ENCODE measurements at places on chromosomes 3 and 15. TPM values are rescaled to one million over a fixed set of nuclear protein-coding genes. Genes with fewer than 3 reads are reported as not detected.

FBXO40 gene
- not detected for total RNA-seq

STAB1 gene
- not detected for total RNA-seq

CASR gene
- total RNA-seq = 0.15 TPM

GOLGA8T gene
- total RNA-seq = not detected

ITGA11 gene
- total RNA-seq = 0.73 TPM

MLH1 gene
- total RNA-seq = 57.5 TPM

GP5 gene
- 1.3 TPM for total RNA-seq

ZCWPW2 gene
- 0.25 TPM for total RNA-seq

DNA sequence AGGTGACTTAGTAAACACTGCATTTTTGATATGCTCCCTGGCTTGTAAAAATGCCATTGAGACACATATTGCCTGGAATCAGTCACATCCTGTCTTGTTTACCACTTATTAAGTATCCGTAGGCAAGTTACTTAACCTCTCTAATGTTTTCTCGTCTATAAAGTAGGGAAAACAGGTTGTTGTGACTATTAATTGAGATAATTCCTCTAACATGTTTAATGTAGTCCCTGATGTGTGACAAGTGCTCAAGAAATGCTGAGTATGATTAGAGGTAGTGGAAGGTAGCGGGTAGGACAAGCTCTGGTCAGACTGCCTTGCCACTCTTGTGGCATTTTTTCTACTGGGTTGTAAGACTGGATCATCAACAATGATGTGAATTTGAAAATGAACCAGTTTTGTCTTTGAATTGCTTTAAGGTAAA, 54.1 kb downstream of the NFKBIZ start:
- peaks cover 3% of the 10 kb centered on the region for H3K4me1 ChIP-seq
- H3K36me3 ChIP-seq = peaks cover 8% of the 10 kb centered on the region
- H3K27ac ChIP-seq = no peak overlapping the region
- peaks cover 13% of the 10 kb centered on the region for H3K27me3 ChIP-seq
- no peak overlapping the region for H3K4me3 ChIP-seq

DNA sequence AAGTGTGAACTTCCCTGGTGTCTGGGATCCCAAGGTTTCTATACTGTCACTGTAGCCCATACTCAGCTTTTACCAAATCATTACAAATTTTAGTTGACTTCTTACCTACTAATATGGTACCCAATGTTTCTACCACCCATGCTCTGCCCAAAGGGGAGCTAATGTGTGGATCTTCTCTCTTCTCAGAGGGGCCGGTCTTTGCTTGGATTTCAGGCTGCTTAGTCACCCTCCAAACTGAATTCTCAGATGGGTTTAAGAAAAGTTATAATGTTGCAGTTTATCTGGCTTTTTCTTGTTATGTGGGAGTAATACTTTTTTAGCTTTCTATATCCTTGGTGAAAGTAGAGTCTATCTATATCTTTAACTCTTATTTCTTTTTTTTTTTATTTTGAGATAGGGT, 67.1 kb upstream of the AKAP13 start:
- peaks cover 63% of the 10 kb centered on the region for H3K4me1 ChIP-seq
- no peak overlapping the region for H3K27ac ChIP-seq
- H3K36me3 ChIP-seq = peaks cover 6% of the 10 kb centered on the region
- DNase-seq = no peak

GRCh38 chr3:9732740-9733115, 1.2 kb downstream of the BRPF1 start:
- peak overlapping the region; percentile 89 for H3K27ac ChIP-seq
- H3K27me3 ChIP-seq = no peaks in the 10 kb centered on the region
- DNase-seq = no peak

- peak overlapping the region; percentile 98 for H3K27ac ChIP-seq
- no peaks in the 10 kb centered on the region for H3K27me3 ChIP-seq
- H3K36me3 ChIP-seq = peaks cover 16% of the 10 kb centered on the region
- peaks cover 74% of the 10 kb centered on the region for H3K4me1 ChIP-seq
- no peak for DNase-seq
Measured at GRCh38 chr3:196634224-196634623, 5.3 kb upstream of the NRROS start.

DNA sequence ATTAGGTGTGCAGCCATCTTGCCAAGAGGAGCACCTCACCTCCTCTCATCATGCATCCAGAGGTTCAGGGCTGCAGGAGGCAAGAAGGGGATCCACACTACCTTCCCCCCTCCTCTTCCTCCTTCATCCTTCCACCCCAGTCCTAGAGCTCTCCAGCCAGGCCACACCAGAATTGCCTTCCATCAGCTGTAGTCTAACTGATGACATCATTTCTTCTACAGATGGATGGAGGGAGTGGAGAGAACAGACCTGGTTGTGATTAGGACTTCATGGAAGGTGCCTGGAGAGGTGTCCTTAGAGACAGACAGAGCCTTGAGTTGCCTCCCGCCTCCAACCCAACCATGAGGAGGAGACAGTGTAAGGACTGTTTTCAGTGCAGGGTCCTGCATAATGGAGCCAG, 14.9 kb downstream of the SEMA5B start:
- no peak for DNase-seq
- no peak overlapping the region for H3K4me3 ChIP-seq
- no peaks in the 10 kb centered on the region for H3K4me1 ChIP-seq
- H3K27me3 ChIP-seq = peaks cover 51% of the 10 kb centered on the region
- H3K36me3 ChIP-seq = no peaks in the 10 kb centered on the region

- no peak for DNase-seq
- no peak overlapping the region for H3K4me3 ChIP-seq
- H3K36me3 ChIP-seq = no peaks in the 10 kb centered on the region
- no peak overlapping the region for H3K27ac ChIP-seq
Measured at GRCh38 chr3:124963755-124964154, 29.2 kb upstream of the MUC13 start.

GRCh38 chr3:67564973-67565372, 89.4 kb downstream of the SUCLG2 start:
- H3K27ac ChIP-seq = no peak overlapping the region
- no peak overlapping the region for H3K4me3 ChIP-seq
- H3K4me1 ChIP-seq = no peaks in the 10 kb centered on the region
- no peak for DNase-seq
- H3K27me3 ChIP-seq = no peaks in the 10 kb centered on the region

GRCh38 chr3:123732447-123732846, 147.6 kb upstream of the HACD2 start:
- H3K27ac ChIP-seq = no peak overlapping the region
- H3K27me3 ChIP-seq = peaks cover 26% of the 10 kb centered on the region
- no peak for DNase-seq
- H3K4me1 ChIP-seq = no peaks in the 10 kb centered on the region

DNA sequence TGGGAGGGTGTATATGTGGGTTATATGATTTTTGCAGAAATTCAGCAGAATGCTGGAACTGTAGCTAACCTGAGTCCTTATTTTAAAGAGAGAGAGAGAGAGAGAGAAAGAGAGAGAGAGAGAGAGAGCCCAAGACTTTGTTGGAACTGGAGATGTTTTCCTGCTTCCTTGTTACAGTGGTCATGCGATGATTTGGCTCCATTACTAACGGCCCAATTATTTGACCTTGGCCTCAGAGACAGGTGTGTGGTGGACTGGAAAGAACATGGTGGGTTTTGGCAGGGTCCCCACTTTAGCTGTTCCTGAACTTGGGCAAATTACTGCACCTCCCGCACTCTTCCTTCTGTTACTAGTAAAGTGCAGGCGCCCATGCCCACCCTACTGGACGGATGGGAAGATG, 14.8 kb upstream of the ACSBG1 start:
- H3K27me3 ChIP-seq = no peaks in the 10 kb centered on the region
- no peak overlapping the region for H3K27ac ChIP-seq
- H3K4me3 ChIP-seq = no peak overlapping the region
- H3K36me3 ChIP-seq = no peaks in the 10 kb centered on the region

DNA sequence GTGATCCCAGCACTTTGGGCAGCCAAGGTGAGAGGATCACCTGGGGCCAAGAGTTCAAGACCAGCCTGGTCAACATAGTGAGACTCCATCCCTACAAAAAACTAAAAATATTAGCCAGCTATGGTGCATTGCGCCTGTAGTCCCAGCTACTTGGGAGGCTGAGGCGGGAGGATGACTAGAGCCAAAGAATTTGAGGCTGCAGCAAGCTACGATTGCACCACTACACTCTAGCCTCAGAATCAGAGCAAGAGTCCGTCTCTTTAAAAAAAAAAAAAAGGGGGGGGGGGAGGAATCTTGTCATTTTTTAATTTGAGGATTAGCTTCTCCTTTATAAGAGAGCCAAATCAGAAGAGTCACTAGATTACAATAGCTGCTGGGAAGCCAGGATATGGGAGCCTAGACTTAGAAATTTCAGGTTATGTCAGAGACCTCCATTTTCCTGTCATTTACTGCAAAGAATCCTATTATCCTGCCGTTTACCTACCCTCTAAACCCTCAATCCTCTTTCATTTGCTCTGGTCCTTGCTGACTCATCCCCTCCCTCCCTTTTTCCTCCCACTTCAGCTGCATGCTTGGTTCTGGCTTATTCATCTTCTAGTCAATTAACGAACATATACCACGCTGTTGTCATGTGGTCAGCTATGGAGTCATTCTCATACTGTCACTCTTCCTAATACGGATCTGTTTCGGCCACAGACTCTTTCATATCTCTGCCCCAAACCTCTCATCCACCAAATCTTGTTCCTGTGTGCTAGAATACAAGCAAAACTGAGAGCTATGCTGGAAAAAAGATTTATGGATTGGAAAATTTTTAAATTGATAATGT, 83.8 kb upstream of the PPIB start:
- peaks cover 26% of the 10 kb centered on the region for H3K36me3 ChIP-seq
- peak overlapping the region; percentile 50 for H3K27ac ChIP-seq
- DNase-seq = peak; percentile 63
- H3K4me1 ChIP-seq = peaks cover 54% of the 10 kb centered on the region

DNA sequence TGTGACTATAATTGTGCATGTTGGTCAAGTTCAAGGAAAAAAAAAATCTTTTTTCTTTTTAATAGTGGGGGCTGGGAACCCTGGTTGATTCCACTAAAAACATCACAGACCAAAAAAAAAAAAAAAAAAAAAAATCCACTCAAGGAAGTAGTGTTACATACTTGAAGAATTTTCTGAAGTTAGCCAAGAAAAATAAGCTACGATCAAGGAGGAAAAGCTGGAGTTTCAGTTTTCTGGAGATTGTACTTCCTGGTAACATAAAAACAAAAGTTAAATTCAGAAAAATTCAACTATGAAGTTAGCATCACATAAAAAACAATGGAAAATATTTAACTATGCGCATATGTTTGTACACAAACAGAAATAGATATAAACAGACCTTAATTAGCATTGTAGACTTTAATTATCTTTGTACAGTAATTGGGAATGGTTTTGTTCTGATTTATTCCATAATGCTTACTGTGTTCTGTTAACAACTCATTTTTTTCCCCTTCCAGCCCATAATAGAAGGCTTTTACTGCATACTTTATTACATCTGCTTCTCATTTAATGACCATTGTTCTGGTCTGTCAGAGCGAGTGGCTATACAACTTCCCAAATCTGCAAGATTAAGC, 194.3 kb downstream of the RORA start:
- no peaks in the 10 kb centered on the region for H3K36me3 ChIP-seq
- no peak overlapping the region for H3K27ac ChIP-seq
- no peak overlapping the region for H3K4me3 ChIP-seq
- DNase-seq = no peak

GRCh38 chr3:102163039-102163817, 271.6 kb upstream of the ZPLD1 start:
- H3K4me3 ChIP-seq = no peak overlapping the region
- H3K36me3 ChIP-seq = no peaks in the 10 kb centered on the region
- H3K4me1 ChIP-seq = no peaks in the 10 kb centered on the region
- no peaks in the 10 kb centered on the region for H3K27me3 ChIP-seq

DNA sequence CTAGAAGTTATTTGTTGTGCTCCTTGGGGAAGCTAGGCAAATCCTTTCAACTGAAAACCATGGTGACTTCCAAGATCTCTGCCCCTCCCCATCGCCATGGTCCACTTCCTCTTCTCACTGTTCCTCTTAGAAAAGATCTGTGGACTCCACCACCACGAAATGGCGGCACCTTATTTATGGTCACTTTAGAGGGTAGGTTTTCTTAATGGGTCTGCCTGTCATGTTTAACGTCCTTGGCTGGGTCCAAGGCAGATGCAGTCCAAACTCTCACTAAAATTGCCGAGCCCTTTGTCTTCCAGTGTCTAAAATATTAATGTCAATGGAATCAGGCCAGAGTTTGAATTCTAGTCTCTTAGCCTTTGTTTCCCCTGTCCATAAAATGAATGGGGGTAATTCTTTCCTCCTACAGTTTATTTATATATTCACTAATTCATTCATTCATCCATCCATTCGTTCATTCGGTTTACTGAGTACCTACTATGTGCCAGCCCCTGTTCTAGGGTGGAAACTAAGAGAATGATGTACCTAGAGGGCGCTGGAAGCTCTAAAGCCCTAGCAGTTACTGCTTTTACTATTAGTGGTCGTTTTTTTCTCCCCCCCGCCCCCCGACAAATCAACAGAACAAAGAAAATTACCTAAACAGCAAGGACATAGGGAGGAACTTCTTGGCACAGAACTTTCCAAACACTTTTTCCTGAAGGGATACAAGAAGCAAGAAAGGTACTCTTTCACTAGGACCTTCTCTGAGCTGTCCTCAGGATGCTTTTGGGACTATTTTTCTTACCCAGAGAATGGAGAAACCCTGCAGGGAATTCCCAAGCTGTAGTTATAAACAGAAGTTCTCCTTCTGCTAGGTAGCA, 657 bp downstream of the PATL2 start:
- peak; percentile 58 for DNase-seq
- H3K4me1 ChIP-seq = peaks cover 32% of the 10 kb centered on the region
- no peaks in the 10 kb centered on the region for H3K27me3 ChIP-seq
- peak overlapping the region; percentile 98 for H3K4me3 ChIP-seq
- peaks cover 76% of the 10 kb centered on the region for H3K36me3 ChIP-seq

GRCh38 chr15:75872403-75872990, 29.2 kb downstream of the UBE2Q2 start:
- H3K4me1 ChIP-seq = peaks cover 22% of the 10 kb centered on the region
- H3K4me3 ChIP-seq = no peak overlapping the region
- H3K27me3 ChIP-seq = no peaks in the 10 kb centered on the region
- H3K27ac ChIP-seq = no peak overlapping the region
- H3K36me3 ChIP-seq = peaks cover 68% of the 10 kb centered on the region
- DNase-seq = no peak

- H3K36me3 ChIP-seq = no peaks in the 10 kb centered on the region
- DNase-seq = no peak
- H3K4me1 ChIP-seq = no peaks in the 10 kb centered on the region
- peaks cover 6% of the 10 kb centered on the region for H3K27me3 ChIP-seq
- no peak overlapping the region for H3K4me3 ChIP-seq
Measured at GRCh38 chr15:31932576-31932975, 97.7 kb upstream of the CHRNA7 start.

Measured in activated CD4-positive, alpha-beta memory T cell treated with anti-CD3 and anti-CD28 coated beads, Interleukin-2, amount 10 ng/mL, durations not matched to agents 7 days and 5 days (primary cell).